ENCODE measurements at places on chromosomes 3 and 15. TPM values are rescaled to one million over a fixed set of nuclear protein-coding genes. Genes with fewer than 3 reads are reported as not detected.

DNA sequence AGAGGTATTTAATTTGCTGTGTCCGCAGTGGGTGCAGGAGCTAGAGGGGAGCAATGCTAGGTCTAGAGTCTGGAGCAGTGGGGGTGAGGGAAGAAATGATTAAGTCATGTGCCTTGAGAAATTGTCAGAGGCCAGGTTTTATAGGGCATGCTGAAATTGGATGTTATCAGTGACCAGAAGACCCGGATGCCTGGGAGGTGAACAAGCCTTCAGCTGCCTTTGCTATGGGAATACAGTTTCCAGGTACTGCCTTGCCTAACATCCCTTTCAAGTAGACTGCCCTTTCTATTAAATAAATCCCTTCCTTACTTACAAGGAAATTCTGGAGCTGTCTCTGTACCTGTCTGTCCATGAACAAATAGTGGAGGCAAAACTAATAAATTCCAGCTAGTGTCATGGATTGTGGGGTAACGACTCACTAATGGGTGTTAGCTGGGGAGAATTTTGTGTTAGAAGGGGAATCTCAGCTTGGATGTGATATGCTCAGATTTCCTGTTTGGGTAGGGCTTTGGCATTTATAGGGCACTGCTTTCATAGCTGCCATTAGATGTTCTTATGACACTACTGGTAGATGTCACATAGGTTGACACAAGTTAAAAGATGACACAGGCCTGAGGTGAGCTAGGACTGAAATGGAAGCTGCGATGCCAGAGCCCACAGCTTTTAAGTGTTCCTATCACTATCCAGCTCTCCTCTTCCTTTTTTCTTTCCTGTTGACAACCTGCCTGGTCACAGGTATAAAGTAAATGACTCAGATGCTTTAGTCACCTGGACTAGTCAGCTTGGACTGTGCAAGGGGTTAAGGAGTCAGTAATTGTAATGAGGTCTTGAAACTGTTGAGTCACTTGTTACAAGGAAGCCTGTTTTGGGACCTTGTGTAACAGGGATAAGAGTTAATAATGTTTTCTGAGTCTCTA lies 21.3 kb downstream of the CHD2 start:
- DNase-seq, result peak; percentile 60
- peaks cover 87% of the 10 kb centered on the region for H3K36me3 ChIP-seq
- H3K27me3 ChIP-seq, result no peaks in the 10 kb centered on the region
- peak overlapping the region; percentile 58 for H3K4me3 ChIP-seq

GRCh38 chr3:120170223-120170622 lies 76.0 kb upstream of the GSK3B start:
- no peaks in the 10 kb centered on the region for H3K36me3 ChIP-seq
- no peak overlapping the region for H3K27ac ChIP-seq
- peak; percentile 38 for DNase-seq
- no peaks in the 10 kb centered on the region for H3K27me3 ChIP-seq
- peaks cover 22% of the 10 kb centered on the region for H3K4me1 ChIP-seq

DNA sequence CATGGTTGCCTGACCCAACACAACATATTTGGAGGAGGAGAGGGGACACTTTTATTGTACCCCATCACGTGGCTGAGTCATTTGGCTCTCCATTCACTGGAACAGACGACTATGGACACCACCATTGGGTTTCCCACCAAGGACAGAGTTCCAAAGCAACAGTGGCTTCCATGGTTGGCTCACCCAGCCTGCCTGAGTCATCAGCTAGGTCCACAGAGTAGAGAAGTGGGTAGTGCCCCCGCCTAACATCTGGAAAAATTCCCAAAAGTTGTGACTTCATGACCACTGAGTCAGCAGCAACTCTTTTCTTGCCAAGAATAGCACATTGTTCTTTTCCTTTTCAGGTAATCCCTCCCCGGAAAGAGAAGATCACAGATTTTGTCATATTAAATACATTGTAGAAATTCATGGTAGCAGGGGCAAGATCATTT lies 3.0 kb upstream of the PPP1R2 start:
- H3K27ac ChIP-seq, result no peak overlapping the region
- H3K27me3 ChIP-seq, result peaks cover 10% of the 10 kb centered on the region
- peak; percentile 62 for DNase-seq
- H3K4me3 ChIP-seq, result no peak overlapping the region

DNA sequence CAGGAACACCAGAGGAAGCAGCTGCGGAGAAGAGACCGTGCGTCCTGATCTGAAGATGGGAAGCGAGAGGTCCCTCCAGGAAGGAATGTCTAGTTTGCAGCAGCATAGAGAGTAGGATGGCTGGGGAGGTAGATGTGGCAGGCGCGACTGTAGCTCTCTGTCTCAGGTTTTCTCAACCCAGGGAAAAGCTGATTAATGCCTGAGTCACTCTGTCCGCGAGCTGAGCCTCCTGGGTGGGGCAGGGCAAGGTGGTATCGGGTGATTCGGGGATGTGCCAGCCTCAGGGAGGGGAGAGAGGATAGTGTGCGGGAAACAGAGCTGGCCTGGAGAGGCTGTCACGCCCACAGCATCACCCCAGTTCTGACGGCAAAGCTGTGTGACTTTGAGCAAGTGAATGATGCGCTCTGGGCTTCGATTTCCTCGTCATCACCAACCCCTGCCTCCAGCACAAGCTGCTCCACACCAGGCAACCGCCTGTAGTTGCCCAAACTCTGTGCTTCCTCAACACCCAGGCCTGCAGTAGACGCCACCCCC lies 28.4 kb downstream of the CPN2 start:
- no peaks in the 10 kb centered on the region for H3K27me3 ChIP-seq
- H3K4me1 ChIP-seq, result peaks cover 39% of the 10 kb centered on the region
- no peak overlapping the region for H3K4me3 ChIP-seq
- H3K27ac ChIP-seq, result no peak overlapping the region
- peak; percentile 95 for DNase-seq

Gene RHCG
- total RNA-seq, result 0.59 TPM

Gene FBXL22
- 0.71 TPM for total RNA-seq

All from Calu3 (cell line).